ENCODE measurements at places on chromosomes 1 and 21.

DNA sequence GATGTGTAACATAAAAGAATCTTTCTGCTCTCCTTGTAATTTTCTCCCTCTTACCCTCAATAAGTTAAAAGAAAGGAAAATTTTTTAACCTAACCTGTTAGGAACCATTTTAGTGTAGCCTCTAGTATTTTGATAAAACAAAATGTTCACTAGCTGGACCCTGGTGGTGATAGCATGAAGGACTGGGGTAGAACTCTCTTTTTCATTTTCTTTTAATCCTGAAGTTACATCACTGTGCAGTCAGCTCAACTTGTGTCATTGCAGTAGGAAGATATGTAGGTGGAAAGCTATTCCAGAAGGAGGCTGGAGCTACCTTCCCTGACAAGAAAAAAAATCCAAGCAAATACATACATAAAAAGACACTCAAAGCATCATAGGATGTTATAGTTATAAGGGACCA is 39.3 kb downstream of the NFIA start:
- peaks cover 89% of the 10 kb centered on the region for H3K4me1 ChIP-seq
- no peak overlapping the region for H3K4me3 ChIP-seq

DNA sequence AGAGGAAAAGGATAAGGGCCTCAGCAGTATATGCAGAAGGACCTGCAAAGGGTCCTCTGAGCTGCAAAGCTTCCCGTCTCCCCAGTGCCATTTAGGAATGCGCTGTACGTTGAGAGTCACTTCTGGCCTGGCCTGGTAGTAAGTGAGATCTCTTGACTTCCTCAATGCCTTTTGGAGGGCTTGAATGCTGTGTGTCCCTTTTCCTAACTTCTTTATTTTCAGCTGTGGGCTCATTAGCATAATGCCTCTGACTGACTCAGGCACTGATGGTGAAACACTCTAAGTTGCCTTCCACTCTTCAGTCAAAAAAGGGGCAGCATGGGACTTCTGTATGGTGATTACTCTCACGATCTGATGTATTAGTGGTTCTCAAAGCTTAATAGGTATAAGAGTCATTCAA is 49.9 kb downstream of the XCL1 start:
- H3K27ac ChIP-seq, result no peak overlapping the region

GRCh38 chr1:201251851-201252430 is 31.4 kb upstream of the PKP1 start:
- no peak overlapping the region for H3K27ac ChIP-seq
- no peak overlapping the region for H3K4me3 ChIP-seq

- no peaks in the 10 kb centered on the region for H3K36me3 ChIP-seq
- no peak overlapping the region for H3K27ac ChIP-seq
- H3K4me3 ChIP-seq, result no peak overlapping the region
- no peak for DNase-seq
Measured at GRCh38 chr21:30695956-30696355, 22.6 kb downstream of the KRTAP21-3 start.

DNA sequence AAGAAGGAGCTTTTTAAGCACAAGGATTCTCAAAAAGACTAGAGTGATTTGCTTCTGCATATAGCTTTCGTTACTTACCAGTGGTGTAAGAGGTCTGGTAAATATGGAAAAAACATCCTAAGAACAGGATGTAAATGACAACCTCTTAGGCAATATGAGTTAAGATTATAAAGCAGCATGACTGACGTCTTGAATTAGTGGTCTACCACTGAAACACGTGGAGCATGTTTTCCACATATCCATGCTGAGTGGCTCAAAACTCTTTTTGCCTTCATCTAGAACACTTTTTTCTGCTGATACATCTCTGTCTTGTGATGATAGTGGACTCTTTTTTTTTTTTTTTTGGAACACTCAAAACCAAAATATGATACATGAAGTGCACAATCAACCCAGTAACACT is 44.6 kb downstream of the RCAN1 start:
- no peak overlapping the region for H3K4me3 ChIP-seq
- no peak overlapping the region for H3K27ac ChIP-seq
- peaks cover 3% of the 10 kb centered on the region for H3K4me1 ChIP-seq

- H3K27ac ChIP-seq, result no peak overlapping the region
- no peaks in the 10 kb centered on the region for H3K27me3 ChIP-seq
- DNase-seq, result no peak
Measured at GRCh38 chr1:229803626-229804217, 177.7 kb downstream of the URB2 start.

GRCh38 chr1:95309031-95309471 is 75.0 kb downstream of the RWDD3 start:
- DNase-seq, result peak; percentile 74
- no peaks in the 10 kb centered on the region for H3K36me3 ChIP-seq
- H3K27me3 ChIP-seq, result peaks cover 5% of the 10 kb centered on the region
- H3K4me1 ChIP-seq, result no peaks in the 10 kb centered on the region
- H3K4me3 ChIP-seq, result no peak overlapping the region

Data from stomach (tissue), 19 donors.